Left hindlimb (tissue), 1 donor: ENCODE measurements at places on chromosomes 2 and 18.

- no peak for DNase-seq
Measured at GRCh38 chr18:5899835-5900234, 4.5 kb upstream of the TMEM200C start.

GRCh38 chr18:70781860-70782453, 493.1 kb downstream of the SOCS6 start:
- no peak for DNase-seq

GRCh38 chr2:207950063-207950760, 75.1 kb downstream of the PLEKHM3 start:
- no peak for DNase-seq

DNA sequence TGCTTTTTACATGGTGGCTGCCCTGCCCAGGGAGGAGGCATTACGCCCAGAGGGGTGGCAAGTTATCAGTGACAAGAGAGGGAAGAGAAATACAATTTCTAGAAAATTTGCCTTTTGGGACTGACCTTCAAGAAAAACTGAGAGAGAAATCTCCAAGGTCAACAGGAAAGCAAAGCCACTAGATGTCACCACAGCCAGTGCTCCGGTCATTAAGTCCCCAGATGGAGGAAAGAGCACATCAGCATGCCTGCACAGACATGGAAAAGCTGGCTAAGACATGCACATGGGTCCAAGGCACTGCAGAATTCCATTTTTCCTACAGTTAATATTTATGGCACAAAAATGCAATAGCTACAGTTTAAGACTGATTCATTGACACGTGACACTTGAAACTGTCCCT, 21.0 kb downstream of the FHL2 start:
- DNase-seq: no peak

DNA sequence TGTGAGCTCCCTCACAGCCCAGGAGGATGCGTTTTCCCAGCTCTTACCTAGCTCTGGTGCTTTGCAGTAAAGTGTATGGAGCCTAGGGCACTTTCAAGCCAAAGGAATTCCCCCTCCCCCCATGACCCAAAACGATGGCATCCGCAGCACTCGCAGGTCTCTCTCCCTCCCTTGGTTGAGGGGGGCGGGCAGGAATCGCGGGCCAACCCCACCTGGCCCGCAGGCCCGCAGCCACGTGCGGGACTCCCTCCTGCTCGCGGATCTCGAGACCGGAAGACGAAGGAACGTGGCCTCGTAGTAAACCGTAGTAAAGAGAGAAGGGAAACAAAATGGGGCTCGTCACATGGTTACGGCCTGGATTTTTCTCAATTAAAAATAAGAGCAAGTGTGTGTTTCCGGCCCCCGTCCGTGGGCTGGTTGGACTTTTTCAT, 8.5 kb downstream of the IRS1 start:
- DNase-seq: peak; percentile 71

- no peak for DNase-seq
Measured at GRCh38 chr2:18271370-18272147, 288.9 kb downstream of the RDH14 start.

- no peak for DNase-seq
Measured at GRCh38 chr2:19717446-19717845, 184.3 kb downstream of the TTC32 start.

DNA sequence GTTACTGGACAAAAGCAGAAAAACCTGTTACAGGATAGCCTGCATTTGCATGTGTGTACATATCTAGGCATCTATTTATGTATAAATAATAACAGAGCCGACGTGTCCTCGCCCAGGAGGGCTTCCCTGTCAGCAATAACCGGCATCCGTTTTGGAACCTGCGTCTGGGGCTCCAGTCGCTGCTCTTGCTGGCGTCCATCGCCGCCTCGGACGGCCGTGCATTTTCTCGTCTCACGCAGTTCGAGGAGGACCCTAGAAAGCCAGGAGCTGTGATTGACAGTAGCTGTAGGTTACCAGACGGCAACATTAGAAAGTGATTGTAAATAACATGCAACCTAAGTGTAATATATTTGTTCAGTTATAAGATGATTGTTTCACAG, 132.6 kb downstream of the NFATC1 start:
- DNase-seq: no peak

DNA sequence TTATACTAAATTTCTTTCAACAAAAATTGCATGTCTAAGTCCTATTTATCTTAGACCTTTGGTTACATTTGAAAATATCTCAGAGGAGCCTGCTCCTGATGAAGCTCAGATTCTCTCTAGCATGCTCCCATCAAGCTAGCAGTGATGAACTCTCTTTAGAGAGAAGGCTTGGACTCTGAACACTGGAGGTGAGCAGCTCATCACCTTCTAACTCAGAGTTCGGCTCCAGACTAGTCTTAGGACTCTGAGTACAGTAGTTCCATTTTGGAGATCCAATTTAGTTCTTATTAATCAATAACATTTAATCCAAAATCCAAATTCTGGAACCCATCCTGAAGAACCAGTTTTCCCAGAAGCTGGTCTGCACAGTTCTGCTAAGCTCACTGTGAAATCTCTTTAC, 107.8 kb downstream of the CACNB4 start:
- no peak for DNase-seq

GRCh38 chr18:54877076-54877475, 48.8 kb downstream of the RAB27B start:
- DNase-seq: no peak

DNA sequence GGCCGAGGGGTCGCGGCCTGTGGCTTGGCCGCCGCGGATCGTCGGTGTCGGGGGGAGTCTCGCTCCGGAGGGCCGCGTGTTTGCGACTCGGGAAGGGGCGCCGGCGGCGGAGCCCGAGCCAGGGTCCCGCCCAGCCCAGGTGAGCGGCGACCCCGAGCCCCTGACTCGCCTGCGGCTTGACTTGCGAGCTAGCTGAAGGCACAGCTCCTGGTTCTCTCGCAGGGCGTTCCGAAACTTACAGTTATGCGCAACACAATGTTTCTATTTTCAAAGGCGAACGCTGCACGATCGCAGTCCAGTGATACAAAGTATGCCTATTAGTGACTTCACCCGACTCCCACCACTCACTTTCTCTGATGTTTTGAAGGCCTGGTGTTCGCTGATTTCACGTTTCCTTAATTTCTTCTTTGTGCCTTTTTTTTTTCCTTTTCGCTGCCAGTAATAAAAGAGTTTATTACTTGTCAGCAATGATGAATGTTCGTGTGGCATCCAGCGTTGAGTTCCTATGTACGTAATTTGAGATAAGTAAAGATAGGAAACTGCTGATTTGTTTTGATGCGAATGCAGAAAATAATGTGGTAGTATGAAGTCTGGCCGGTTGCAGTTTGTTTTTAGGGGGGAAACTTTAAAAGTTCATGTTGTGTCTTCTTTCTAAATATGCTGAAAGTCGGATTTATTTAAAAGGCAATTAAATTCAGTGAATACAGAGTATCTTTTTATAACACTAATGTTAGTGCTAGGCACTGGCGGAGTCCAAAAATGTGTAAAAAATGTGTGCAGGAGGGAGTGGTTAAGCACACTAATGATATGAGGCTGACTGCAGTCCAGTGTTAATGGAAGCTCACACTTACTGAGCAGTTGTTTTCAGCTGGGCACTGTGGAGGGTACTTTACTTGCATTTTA, 706 bp downstream of the UBXN2A start:
- no peak for DNase-seq

DNA sequence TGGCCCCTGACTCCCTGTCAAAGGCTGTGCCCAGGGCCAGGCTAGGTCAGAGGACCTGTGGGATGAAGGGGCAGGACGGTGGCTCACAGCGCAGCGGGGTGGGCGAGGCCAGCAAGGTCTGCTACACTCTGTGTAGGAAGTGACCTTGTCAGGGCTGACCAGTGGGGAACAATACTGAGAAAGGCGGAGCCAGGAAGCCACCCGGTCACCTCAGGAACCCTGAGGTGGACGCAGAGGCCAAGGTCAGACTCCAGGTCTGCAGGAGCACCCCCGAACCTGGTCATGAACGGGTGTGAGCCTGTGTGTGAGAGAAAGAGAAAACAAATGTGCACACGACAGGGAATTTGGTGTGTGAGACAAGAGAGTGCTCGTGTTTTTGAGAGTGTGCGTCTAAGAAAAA, 72.3 kb downstream of the SMAD7 start:
- no peak for DNase-seq

- no peak for DNase-seq
Measured at GRCh38 chr2:46871976-46872381, 43.6 kb downstream of the MCFD2 start.

GRCh38 chr2:128341621-128342020, 23.0 kb upstream of the HS6ST1 start:
- DNase-seq: no peak

- no peak for DNase-seq
Measured at GRCh38 chr18:12921178-12921577, 26.6 kb upstream of the SEH1L start.

DNA sequence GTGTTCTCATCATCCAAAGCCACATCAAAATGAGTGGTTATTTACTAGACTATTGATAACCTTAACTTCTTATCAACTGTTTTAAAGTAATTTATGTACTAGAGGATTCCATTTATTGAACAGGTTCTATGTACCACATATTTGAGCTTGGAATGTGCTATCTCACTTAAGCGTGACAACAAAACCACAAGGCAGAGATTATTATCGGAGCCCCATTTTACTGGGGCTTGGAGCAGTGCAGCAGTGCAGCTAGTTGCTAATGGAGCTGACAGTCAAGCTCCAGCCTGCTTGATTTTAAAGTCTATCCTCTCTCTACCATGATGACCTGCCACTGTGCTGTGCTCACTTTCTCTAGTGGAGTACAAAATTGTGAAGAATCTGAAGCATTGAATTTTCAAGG, 24.6 kb downstream of the GCG start:
- DNase-seq: no peak

GRCh38 chr2:214853906-214854305, 44.4 kb upstream of the BARD1 start:
- no peak for DNase-seq
